ENCODE measurements at places on chromosomes 12 and 14. TPM values are rescaled to one million over a fixed set of nuclear protein-coding genes. Genes with fewer than 3 reads are reported as not detected.
A peak's percentile ranks its signal among the peaks of the same experiment; 100 is the strongest.

GRIN2B gene
- not detected for total RNA-seq

- DNase-seq: peak; percentile 33
These were observed 233.3 kb upstream of the PPFIA2 start for GRCh38 chr12:81992461-81992860.

DNA sequence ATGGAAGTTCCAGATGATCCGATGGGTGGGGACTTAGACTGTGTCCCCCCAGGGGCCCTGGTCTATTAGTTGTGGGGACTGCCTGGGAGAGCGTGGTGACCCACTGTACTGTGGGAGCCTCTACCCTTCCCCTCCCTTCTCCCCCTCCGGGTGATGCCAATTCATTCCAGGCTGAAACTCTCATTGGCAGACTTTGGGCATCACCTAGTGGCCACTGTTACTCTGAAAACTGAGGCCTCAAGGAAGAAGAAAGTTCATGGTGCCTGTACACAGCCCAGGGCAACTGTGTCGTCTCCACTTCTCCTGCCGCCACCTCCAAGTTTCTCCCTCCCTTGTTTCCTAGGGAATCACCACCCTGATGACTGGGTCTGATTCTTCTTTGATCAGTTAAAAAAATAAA, 173.6 kb upstream of the ALG10B start:
- no peak for DNase-seq

GRCh38 chr12:6358881-6359280, 16.5 kb downstream of the SCNN1A start:
- no peak for DNase-seq
